ENCODE measurements at places on chromosomes 7 and 10.
A peak's percentile ranks its signal among the peaks of the same experiment; 100 is the strongest.

GRCh38 chr7:150323682-150324372 lies 482 bp upstream of the ACTR3C start:
- DNase-seq: peak; percentile 8

DNA sequence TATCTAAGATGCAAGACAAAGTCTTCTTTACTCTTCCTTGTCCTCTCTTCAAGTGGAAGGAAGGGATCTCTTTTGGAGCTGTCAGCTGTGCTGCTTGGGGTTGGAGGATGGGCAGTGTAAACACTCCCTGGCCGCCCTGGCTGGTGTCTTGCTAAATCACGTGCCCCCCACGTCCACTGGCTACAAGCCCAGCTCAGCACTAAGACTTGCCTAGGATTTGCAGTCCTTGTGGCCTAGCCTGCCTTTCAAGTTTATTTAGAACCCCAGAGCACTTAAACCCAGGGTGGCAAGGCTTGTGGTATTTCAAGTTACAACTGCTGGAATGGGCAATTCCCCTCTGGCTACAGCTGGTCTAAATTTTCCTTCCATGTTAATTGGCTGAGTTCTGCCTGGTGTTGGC lies 272.4 kb upstream of the MYO3A start:
- DNase-seq: no peak

DNA sequence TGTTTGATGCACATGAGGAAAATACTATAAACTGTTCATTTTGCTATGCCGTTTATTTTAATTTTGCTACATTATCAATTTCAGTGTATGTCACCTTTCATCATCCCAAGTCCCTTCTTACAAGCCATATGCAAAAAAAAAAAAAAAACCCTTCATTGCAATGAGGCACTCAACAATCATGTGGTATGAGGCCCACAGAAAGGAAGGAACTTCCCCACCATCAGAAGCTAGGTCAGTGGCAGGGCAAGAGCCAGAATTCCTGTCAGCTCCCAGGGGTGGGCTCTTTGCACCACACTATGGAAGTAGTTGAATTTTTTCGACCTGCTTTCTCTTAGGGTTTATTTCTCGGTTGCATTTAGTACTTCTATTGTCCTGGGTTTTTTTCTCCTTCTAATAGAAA lies 75.4 kb downstream of the NOC3L start:
- DNase-seq: no peak

- DNase-seq: peak; percentile 49
These were observed 247.3 kb downstream of the PARD3 start for GRCh38 chr10:34567659-34568253.

DNA sequence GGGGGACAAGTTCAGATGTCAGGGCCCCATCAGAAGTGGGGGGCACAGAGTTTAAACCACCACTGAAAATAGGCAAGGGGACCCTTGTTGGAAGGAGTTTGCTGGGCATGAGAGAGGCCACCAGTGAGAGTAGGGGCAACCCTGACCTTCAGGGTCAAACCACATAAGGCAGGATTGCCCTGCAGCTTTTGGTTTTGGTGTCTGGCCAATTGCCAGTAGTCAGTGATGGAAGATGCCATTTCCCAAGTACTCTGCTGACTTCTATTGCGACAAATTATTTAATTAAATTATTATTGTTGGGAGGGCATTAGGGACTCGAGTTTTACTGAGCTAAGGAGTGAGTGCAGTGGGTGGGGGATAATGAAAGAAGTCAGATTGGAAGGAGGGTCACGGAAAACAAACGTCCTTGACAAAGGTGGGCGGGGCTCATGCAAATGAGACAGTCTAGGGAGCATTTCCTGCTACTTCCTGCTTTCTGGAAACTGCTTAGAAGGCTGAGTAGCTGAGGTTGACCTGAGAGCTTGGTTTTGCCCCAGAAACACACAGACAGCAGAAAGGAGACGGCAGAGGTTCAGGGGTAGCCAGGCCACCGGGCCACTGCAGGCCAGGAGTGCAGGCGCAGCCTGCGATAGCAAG lies 74.2 kb upstream of the ANLN start:
- DNase-seq: no peak

GRCh38 chr7:81831883-81832282 lies 62.0 kb upstream of the HGF start:
- DNase-seq: no peak

DNA sequence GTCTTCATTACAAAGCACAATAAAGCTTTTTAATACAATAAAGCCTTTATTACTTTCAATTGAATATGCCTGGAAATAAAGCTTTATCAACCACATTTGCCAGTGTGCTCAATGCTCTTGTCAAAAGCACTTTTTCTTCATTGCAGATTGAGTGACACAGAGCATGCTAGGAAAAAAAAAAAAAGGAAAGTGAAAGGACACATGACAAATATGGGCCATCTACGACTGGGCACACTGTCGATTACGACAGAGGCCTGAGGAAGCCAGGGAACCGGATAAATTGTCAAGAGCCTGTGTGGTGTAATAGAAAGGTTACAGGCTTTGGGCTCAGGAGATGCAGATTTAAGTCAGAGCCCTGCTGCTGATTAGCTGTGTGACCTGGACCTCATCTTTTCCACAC lies 84.8 kb upstream of the LRGUK start:
- no peak for DNase-seq

DNA sequence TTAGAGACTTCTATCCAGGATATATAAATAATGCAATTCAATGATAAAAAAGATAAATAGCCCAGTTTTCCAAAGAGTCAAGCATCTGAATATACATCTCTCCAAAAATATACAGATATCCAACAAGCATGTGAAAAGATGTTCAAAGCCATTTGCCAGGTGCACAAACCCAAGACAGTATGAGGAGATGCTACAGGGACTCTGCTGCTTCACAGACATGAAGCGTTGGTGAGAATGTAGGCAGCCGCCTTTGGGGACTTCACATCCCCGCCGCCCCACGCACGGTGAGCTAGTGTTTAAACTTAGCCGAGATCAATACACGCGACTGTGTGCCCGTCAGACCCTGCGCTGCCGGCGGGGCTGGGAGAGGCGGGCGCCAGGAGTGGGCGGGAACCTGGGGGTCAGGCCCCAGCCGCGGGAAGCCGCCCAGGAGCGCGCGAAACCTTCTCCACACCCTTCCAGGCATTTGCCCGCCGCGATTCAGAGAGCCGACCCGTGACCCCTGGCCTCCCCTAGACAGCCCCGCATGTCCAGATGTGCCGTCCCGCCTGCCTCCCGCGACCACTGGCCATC lies 927 bp upstream of the ALOX5 start:
- DNase-seq: no peak

- DNase-seq: peak; percentile 9
These were observed 52.8 kb downstream of the ARHGAP22 start for GRCh38 chr10:48551861-48552591.

GRCh38 chr10:97913614-97914013 lies 64.0 kb downstream of the GOLGA7B start:
- no peak for DNase-seq

- DNase-seq: no peak
These were observed 48.5 kb upstream of the TMEM106B start for GRCh38 chr7:12162415-12163113.

GRCh38 chr10:118173296-118173695 lies 126.6 kb upstream of the RAB11FIP2 start:
- no peak for DNase-seq

- peak; percentile 20 for DNase-seq
These were observed 256.8 kb downstream of the CELF2 start for GRCh38 chr10:11274452-11274851.

GRCh38 chr10:71553432-71553831 lies 156.7 kb downstream of the CDH23 start:
- no peak for DNase-seq

DNA sequence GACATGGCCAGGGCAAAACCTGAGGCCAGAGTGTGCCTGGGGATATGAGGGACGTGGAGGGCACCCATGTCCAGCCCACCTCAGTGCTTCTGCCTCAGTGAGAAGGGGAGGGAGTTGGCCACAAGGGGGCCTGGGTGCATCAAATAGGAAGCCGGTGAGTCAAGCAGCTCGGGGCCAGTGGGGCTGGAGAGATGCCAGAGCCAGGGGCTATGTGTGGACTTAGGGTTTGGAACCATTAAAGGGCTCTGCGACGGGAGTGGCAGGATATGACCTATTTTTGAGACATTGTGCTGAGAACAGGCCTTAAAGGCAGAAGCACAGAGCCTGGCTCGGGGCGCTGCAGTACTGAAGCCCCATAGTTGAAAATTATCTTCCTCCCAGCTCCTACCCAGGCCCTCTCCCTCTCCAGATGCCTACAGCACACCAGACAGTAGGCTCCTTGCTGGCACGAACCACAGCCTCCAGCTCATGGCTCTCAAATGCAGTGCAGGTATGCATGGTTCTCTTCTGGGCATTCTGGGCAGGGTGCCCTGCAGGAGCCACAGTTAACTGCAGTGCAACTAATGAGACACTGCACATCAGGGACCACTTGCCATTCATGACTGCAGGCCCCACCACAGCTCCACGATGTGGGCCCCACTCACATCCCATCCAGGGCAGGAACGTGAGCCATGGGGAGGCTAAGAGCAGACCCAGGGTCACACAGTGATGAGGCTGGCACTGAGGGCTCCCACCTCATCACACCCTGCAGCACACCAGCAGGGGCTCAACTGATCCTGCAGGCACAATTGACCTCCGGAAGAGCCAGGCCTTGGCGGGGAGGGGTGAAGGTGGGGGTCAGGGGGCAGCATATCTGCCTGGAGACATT lies 7.2 kb upstream of the PGAM2 start:
- DNase-seq: no peak

- DNase-seq: no peak
These were observed 7.6 kb downstream of the TACR2 start for GRCh38 chr10:69409176-69409495.

DNA sequence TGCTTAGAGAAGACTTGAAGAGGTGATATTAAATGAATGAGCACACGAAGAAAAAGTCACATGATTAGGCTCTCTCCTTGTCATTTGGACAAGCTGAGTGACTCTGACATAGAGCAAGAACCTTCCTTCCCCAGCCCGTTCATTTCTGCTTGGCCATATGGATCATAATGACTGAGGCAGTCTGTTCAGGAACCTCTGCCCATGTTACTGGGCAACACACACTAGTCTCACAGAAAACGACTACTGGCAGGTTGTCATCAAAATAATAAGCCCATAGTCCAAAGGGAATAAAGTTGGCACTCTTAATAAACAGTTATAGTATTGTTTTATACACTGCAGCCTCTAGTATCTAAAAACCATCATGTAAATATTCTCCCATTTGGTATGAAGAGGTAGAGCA lies 635.0 kb downstream of the REEP3 start:
- no peak for DNase-seq

- DNase-seq: no peak
These were observed 17.1 kb downstream of the PLXDC2 start for GRCh38 chr10:19833170-19833824.

- DNase-seq: no peak
These were observed 36.6 kb downstream of the SBDS start for GRCh38 chr7:66958538-66959350.

DNA sequence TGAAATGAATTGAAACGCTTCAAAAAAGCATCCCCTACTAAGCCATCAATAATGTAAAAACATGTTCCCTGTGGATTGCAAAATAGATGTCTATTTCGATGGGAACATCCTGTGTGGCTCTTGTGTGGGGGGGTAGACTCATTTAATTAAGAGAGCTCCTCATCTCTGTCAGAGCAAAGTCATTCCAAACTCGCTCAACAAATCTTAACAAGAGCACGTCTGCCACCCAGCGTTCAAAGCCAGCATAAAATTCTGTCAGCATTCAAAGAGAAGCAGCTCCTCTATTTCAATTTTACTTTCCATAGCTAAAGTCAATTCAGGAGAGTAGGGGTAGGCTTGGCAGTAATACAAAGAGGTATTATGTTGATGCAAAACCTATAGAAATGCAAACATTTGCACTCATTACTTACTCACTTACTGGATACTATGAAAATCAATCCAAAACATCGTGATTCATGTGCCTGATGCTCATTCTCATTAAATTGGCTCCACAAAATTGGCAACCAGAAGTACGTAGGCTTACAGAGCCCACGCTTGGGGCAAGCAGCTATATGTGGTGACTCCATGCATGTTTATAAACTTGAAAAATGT lies 114.9 kb downstream of the IPMK start:
- DNase-seq: peak; percentile 50

DNA sequence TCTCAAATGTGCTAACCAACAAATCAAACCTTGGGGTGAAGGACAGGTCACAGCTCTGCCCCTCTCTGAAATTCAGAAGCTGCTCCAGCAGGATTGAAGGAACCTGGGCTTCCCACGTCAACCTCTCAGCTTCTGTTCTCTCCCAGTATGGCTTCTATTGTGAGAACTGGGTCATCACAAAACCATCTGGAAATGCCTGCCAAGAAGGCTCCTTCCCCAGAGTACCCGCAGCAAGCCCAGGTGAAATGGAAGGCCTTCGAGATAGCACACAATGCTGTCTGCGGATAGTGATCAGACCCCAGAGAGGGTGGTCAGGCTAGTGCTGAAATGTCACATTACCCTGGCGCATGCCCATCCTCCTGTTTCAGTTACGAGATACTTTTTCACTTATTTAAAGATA lies 16.4 kb upstream of the PROSER2 start:
- no peak for DNase-seq

DNA sequence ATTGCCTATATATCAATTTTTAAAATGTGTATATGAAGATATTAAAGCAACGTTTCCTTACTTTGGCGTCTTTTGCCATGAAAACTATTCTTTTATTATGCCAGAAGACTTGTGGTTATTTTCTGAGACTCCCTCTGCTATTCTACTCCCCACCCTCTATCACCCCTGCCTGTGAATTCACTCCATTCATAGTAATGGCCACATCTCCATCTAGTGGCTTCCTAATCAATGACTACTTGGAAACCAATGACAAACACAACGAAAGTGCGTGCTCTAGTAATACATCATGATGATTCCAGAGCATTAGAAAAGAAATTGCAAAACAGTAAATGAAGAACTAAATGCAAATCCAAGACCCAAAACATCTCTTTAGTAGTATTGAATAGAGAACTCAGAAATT lies 186.7 kb upstream of the HGF start:
- DNase-seq: no peak

All from NCI-H1436 (cell line).